ENCODE measurements at places on chromosomes 7 and 10.

DNA sequence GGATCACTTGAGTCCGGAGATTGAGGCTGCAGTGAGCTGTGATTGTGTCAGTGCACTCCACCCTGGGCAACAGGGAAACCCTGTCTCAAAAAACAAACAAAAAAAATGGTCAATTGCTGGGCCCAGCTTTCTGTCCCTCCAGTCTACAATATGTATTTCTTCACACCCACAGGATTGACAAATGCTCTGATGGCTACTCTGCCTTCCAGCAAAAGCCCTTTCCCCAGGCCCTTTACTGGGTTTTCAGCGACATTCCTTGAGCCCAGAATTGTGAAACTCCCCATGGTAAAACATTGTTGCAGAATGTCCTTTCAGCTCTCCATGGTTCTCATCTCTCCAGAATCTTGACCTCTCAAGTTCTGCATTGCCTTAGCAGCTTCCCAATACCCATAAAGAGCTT is 23.7 kb upstream of the TNKS2 start:
- no peak for DNase-seq

GRCh38 chr7:149813254-149814035 is 24.7 kb upstream of the ZNF862 start:
- no peak for DNase-seq

DNA sequence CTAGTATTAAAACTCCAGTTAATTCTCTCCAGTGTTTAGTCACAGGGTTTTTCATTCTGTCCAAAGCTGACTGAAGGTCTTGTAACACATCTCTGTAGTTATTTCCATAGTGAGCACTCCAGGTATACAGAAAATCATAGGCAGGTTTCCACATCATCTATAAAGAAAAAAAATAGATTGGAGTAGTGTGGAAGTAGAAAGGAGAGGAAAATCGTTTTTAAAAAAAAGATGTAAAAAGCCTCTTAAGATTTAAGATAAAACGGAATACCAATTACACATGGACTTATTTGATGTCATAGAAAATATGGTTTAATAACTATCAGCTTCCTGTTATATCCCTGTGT is 76.2 kb downstream of the MACC1 start:
- no peak for DNase-seq

DNA sequence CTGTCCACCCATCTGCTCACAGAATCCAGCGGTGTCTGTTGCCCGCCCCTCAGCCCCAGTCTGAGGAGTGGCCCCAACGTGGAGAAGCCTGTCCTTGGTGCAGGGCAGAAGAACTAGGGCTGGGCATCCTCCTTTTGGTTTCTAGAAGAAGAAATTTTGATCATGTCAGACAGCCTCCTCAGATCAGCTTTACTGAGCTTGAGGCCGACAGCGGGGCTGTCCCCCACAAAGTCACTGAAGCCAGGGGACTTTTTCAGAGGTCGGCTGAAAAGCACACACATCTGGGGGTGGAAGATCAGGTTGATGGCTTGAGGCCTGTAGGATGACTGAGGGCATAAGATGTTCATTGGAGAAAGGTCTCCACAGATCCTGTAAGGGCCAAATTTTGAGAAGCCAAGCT is 767.9 kb downstream of the GRID1 start:
- DNase-seq, result no peak

GRCh38 chr10:74008212-74008731 is 10.4 kb downstream of the VCL start:
- no peak for DNase-seq

GRCh38 chr10:21753497-21754270 is 219.7 kb downstream of the MLLT10 start:
- no peak for DNase-seq

- no peak for DNase-seq
Measured at GRCh38 chr10:17585016-17585415, 32.2 kb downstream of the HACD1 start.

DNA sequence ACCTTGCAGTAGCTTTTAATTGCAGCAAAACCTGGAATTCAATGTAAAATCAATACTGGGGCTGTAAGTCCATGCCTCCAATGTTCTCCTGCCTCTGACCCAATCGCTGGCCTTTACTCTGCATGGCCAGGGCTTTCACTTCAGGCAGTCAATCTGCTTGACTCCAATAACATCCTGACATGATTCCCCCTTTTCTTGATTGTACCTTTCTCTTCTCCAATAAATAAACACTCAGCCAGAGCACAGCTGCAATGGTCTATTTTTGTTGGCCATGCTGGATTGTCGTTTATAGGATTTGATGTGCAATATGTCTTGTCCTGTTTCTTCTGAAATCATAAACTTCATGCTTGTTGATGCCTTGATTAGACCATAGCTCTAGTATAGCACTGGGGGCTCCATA is 97.8 kb upstream of the COL1A2 start:
- no peak for DNase-seq

- DNase-seq, result no peak
Measured at GRCh38 chr7:105010504-105011130, 3.4 kb upstream of the KMT2E start.

- DNase-seq, result no peak
Measured at GRCh38 chr10:36349445-36350078, 707.5 kb upstream of the FZD8 start.

DNA sequence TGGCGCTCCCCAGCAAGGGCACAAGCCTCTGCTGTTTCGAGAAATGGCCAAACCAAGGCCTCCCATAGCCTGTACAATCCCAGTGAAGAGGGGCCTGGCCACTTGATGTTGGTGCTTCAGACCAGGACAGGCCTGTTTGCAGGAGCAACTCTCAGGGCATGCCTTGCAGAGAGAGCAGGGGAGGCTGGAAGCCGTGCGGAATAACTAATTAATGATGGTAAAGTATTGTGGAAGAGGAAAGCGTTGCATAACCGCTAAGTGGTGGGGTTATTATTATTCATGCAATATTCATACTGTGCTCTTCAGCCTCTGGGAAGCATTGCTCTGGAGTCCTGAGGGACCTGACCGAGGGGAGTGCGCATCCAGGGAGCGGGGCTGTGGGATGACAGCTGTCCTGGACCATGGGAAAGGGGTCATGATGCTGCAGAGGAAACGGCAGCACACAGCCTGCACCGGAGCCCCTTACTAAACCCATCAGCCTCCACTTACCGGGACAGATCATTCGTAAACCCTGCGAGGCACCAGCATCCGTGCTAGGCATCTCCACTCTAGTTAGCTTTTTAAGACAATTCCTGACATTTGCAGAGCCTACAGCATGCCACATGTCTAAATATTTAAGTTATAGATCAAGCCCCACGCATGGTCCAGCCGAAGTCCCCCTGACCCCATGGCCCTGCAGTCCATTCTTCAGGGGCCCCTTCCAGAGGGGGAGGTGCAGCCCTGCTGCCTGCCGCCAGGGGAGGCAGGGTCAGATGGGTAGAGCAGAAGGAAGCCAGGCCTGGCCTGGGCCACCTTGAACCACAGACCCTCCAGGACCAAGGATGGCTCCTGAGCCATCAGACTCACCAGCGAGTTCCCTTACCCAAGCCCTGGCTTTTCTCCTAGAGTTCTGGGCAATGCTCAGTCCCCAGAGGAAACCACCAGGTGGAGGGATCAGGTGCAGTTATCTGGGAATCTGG is 11.6 kb downstream of the TMEM273 start:
- DNase-seq, result no peak

DNA sequence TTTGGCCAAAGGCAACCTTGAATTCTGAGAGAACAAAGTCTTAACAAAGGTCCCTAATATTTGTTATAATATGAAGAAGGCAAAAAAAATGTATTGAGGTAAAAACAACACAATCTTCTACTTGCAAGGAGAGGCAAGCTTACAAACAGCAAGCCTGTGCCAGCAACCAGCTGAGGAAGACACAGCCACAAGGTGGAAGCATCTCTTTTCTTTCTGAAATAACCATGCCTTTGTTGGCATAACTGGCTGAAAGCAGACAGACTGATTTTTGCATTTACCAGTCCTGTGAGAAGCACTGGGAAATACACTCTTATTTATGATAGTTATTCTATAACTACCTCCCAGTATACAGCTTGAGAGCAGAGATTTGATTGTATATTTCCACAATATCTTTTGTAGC is 292.0 kb downstream of the PHTF2 start:
- no peak for DNase-seq

- no peak for DNase-seq
Measured at GRCh38 chr7:20647908-20648776, 32.7 kb downstream of the ABCB5 start.

- no peak for DNase-seq
Measured at GRCh38 chr7:15602236-15602635, 40.4 kb upstream of the AGMO start.

- no peak for DNase-seq
Measured at GRCh38 chr7:36604806-36605205, 119.5 kb downstream of the AOAH start.

DNA sequence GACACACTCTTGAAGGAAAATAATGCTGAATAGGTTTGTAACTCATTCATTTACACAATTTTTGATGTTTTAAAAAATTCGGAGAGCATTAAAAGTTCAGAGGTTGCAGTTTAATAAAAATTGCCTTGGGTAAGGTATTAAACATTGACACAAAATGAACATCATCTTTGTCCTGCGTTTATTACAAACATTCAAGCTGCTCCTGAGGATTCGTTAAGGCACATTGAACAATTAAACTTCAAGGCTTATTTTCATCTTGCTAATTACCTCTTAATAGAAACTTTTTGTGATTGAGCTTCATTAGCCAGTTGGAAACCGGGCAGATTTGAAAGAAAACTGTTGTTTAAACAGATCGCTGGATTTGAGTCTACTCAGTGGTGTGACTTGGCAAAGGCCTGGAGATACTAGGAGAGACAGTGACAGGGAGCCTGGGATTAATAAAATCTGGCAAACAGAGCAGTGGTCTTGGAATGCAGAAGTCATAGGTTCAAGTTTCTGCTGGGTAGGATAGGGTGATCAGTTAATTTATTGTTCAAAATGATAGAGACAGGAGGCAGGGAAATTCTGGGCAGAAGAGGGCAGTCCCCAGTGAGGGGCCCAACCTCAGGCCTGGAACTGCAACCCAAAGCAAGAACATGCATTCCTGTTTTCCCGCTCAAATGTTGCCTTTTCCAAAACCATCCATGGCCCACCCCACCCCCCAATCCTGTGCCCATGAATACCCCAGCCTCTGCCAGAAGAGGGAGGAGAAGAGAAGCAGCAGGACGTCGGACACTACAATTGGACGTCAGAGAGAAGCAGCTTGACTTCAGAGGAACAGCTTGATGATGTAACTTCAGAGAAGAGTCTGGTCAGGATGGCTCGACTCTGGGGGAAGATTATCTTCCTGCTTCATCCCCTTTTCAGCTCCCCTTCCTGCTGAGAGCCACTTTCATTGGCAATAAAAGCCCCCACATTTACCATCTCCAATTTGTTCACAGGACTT is 43.5 kb upstream of the SLC35G1 start:
- DNase-seq, result no peak

GRCh38 chr7:36473454-36474282 is 84.0 kb downstream of the ANLN start:
- no peak for DNase-seq

GRCh38 chr7:101031082-101031481 is 11.2 kb downstream of the MUC17 start:
- no peak for DNase-seq

GRCh38 chr7:123692471-123692877 is 36.8 kb downstream of the LMOD2 start:
- DNase-seq, result no peak

- no peak for DNase-seq
Measured at GRCh38 chr7:11742496-11742895, 89.5 kb downstream of the THSD7A start.

DNA sequence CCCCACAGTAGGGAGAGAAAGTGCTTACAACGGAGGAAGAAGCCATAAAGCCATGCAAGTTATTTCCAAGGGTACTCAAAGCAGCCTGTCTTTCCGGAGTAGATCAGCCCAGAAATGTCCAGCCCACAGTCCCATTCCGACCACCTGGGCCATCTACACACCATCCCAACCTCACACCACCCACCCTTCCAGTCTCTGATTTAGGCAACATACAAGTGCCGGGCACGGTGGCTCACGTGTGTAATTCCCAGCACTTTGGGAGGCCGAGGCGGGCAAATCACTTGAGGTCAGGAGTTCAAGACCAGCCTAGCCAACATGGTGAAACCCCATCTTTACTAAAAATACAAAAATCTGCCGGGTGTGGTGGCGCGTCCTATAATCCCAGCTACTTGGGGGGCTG is 35.1 kb downstream of the LRRC20 start:
- DNase-seq, result no peak

- DNase-seq, result no peak
Measured at GRCh38 chr7:151822541-151823181, 54.3 kb downstream of the PRKAG2 start.

DNA sequence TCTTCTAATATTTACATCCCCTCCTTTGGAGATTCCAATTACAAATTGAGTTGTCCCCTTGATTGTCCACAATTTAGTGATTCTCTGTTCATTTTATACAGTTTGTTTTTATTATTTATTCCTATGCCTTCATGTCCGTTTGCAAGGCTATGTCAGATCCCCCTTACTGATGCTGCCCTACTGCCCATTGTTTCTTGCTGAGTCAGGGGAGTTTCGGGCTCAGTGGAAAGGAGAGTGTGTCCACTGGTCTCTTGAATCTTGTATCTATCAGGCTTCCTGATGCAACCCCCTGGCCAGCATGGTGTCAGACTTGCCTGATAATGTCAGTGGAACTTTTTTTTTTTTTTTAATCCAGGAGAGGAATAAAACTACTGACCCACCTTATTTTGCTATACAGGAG is 384.4 kb downstream of the CDC14C start:
- DNase-seq, result no peak

- DNase-seq, result no peak
Measured at GRCh38 chr10:75377869-75378268, 23.7 kb downstream of the ZNF503 start.

DNA sequence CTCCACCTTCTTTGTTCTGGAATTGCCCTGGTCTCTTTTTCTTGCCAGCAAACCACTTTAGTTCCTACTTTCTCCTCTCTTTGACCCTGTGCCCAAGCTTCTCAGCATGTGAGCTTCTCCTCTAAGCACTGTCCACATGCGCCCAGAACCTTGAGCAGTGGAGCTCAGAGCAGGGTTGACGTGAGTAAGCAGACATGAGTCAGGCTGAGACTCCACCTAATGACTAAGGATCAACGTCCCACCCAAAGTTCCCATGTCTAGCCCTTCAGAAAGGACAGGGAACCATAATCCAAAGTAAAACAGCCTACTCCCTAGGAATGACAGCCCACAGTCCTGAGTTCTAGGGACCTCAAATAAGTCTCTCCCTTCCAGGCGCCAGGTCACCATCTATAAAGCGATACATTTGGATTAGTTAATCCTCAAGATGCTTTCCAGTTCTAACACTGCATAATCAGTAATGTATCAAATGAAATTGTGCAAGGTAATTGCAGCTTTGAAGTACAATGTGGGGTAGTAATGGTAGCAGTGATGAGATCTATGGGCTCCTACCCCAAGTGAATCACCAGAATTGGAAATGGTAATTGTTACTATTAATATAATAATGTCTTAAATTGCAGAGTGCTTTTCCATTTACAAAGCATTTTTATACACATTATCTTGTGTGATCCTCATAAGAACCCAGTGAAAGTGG is 44.5 kb downstream of the KCNMA1 start:
- DNase-seq, result no peak

- DNase-seq, result no peak
Measured at GRCh38 chr7:7435978-7436377, 99.7 kb downstream of the COL28A1 start.
